ENCODE measurements at places on chromosomes 11 and 22. TPM values are rescaled to one million over a fixed set of nuclear protein-coding genes. Genes with fewer than 3 reads are reported as not detected.

- no peak overlapping the region for H3K4me3 ChIP-seq
- no peaks in the 10 kb centered on the region for H3K36me3 ChIP-seq
- no peak overlapping the region for H3K27ac ChIP-seq
- no peaks in the 10 kb centered on the region for H3K27me3 ChIP-seq
These were observed 327.1 kb upstream of the MTNR1B start for GRCh38 chr11:92642177-92642931.

- peak overlapping the region; percentile 88 for H3K27ac ChIP-seq
- H3K4me1 ChIP-seq: peaks cover 25% of the 10 kb centered on the region
- peak; percentile 52 for DNase-seq
These were observed 13.2 kb downstream of the EHF start for GRCh38 chr11:34633990-34634693.

DNA sequence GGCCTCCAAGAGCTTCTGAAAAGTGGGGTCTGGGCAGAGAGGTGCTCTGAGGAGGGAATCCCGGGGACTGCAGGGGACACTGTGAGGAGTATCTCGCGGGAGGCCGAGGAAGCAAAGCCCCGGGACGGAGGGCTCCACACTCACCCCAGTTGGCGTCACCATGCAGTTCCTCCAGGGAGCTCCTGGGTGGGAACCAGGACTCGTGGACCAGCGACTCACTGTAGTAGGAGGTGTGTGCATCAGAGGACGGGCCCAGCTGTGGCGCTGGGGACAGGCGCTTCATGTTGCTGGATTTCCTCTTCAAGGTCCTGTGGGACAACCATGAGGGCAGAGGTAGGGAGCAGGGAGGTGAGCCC, 4.8 kb downstream of the SUN2 start:
- no peak overlapping the region for H3K27ac ChIP-seq
- DNase-seq: no peak
- peaks cover 64% of the 10 kb centered on the region for H3K36me3 ChIP-seq
- H3K4me3 ChIP-seq: no peak overlapping the region
- H3K4me1 ChIP-seq: peaks cover 19% of the 10 kb centered on the region
- H3K27me3 ChIP-seq: no peaks in the 10 kb centered on the region

POU2AF2 gene
- total RNA-seq: not detected

DNA sequence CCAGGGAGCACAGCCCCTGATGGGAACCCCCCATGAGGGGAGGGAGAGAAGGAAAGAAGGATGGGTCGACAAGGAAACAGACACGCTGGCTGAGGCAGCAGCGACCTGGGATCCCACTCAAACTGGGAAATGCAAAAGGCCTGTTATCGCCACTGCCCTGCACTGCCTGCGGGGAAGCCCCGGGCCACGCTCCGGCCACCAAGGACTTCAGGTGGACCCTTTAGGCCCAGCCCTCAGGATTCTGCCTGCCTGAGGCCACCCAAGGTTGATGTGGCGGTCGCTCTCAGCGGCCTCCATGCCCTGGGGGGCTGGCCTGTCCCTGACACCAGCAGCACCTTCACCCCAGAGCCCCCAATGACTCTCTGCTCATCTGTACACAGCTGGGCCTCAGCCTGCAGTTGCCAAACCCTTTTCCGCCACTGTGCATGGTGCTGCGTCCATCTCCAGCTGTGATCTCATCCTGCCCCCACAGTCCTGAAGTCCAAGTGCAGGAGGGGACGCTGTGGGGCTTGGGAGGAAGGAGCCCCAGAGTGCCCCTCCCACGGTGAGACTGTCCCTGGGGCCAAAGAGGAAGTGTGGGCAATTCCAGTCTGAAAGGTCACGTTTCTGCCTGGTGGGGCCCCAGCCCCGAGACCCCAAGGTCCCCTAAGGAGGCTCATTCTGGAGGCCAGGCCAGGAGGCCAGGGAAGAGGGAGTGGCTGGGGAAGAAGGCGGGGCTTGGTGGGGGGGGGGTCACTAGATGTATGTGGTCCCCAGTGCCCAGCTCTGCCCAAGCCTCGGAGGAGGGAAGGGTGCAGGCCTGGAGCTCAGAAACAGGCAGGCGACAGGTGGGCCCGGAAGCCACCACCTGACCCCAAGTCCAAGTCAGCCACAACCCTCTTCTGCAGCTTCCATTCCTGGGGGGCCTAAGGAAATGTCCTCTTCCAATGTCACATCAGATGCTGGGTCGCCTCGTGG, 31.6 kb downstream of the OSBPL5 start:
- H3K4me3 ChIP-seq: no peak overlapping the region
- H3K27ac ChIP-seq: no peak overlapping the region
- no peaks in the 10 kb centered on the region for H3K27me3 ChIP-seq
- H3K4me1 ChIP-seq: peaks cover 10% of the 10 kb centered on the region

OR2AG1 gene
- total RNA-seq: not detected

MRGPRX3 gene
- 0.34 TPM for total RNA-seq

DNA sequence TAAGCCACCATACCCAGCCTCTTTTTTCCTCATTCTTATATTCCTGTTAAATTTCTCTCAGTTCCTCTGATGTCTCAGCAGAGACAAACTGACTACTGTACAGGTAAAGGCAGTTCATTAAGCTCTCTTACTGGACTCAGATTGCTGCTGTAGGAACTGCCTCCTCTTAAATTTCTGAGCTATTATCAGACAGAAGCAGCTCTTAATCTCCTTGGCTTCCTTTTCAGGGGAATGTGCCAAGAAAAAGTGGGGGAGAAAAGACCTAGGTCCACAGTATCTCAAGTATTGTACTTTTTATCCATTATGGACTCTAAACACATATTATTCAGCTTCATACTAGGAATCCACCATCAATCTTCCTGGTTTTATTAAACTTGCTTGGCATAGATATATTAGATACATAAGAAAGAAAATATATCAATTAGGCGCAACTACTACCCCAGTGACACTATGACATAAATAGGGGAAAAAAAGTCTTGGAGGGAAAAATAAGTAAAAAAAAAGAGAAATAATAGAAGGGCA, 26.1 kb downstream of the MRTFA start:
- peaks cover 26% of the 10 kb centered on the region for H3K4me1 ChIP-seq
- H3K4me3 ChIP-seq: no peak overlapping the region
- H3K27ac ChIP-seq: peak overlapping the region; percentile 16
- H3K36me3 ChIP-seq: no peaks in the 10 kb centered on the region
- H3K27me3 ChIP-seq: no peaks in the 10 kb centered on the region

OR8D4 gene
- total RNA-seq: not detected

GRCh38 chr11:1036303-1036923, at the start of gene MUC6:
TSS of gene MUC6 (minus strand) at chr11:1036718. CDS start at chr11:1036655, 63 bp downstream.
- H3K27me3 ChIP-seq: no peaks in the 10 kb centered on the region
- H3K4me3 ChIP-seq: no peak within 1 kb of the TSS
- no peaks in the 10 kb centered on the region for H3K36me3 ChIP-seq
- DNase-seq: no peak
- H3K27ac ChIP-seq: no peak within 1 kb of the TSS

GRCh38 chr11:2383852-2384804, 7.0 kb downstream of the CD81 start:
- peaks cover 8% of the 10 kb centered on the region for H3K36me3 ChIP-seq
- H3K27me3 ChIP-seq: no peaks in the 10 kb centered on the region
- peaks cover 10% of the 10 kb centered on the region for H3K4me1 ChIP-seq
- no peak overlapping the region for H3K4me3 ChIP-seq
- DNase-seq: no peak

GRCh38 chr11:102806296-102806695, 8.3 kb upstream of the MMP1 start:
- no peaks in the 10 kb centered on the region for H3K27me3 ChIP-seq
- no peak overlapping the region for H3K27ac ChIP-seq
- no peak for DNase-seq
- H3K4me1 ChIP-seq: peaks cover 6% of the 10 kb centered on the region
- H3K4me3 ChIP-seq: no peak overlapping the region

DNA sequence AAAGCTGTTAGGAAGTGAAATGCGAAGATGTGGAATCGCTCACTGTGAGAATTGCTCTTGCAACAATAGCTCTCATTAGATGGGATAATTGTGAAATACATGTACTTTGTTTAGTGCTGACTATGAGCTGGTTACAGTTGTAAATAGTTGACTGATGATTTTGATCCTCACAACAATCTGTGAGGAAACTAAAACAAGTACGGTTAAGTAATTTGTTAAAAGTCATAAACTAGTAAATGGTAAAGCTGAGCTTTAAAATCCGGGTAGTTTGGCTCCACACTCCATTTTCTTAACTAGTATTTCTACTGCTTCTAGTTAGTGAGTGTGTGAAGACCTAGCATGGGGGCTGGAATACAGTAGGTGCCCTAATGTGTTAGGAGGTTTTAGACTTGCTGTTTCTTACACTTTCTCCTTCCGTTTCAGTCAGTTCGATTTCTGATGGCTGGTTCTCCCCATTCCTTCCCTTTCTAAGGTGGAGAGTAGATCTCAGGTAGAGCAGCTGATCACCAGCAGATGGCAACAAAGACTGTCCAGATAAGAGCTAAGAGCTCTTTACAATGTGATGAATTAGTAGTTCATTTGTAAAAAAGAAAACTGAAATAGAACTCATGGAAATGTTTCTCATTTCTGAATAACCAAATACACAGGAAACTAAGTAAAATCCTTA, 16.3 kb upstream of the CYP2R1 start:
- no peaks in the 10 kb centered on the region for H3K36me3 ChIP-seq
- peaks cover 22% of the 10 kb centered on the region for H3K27me3 ChIP-seq
- no peak overlapping the region for H3K27ac ChIP-seq
- peaks cover 12% of the 10 kb centered on the region for H3K4me1 ChIP-seq
- H3K4me3 ChIP-seq: peak overlapping the region; percentile 43

GRCh38 chr11:131884461-131885073, 514.2 kb downstream of the NTM start:
- no peaks in the 10 kb centered on the region for H3K4me1 ChIP-seq
- no peak for DNase-seq
- no peaks in the 10 kb centered on the region for H3K27me3 ChIP-seq
- no peak overlapping the region for H3K27ac ChIP-seq

DNA sequence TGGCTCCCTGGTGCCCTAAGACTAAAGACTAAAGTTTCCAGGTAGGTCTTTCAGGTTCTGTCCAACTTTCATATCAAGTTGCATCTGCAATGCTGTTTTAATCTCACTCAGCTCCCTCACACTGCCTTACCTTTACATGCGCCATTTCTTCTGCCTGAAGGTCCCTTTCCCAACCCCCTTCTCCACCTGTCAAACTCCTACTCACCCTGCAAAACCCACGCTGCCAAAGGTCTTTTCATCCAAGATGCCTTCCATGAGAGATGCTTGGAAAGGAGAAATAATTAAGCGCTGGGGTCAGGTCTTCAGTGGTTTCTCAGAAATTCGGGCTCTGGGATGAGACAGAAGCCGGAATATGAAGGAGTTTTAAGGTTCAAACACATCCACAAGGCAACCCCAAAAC, 95.1 kb downstream of the MN1 start:
- no peak for DNase-seq
- no peaks in the 10 kb centered on the region for H3K36me3 ChIP-seq
- no peak overlapping the region for H3K4me3 ChIP-seq

TSGA10IP gene
- total RNA-seq: not detected

GRCh38 chr11:96869207-96869606, 479.4 kb downstream of the JRKL start:
- no peak overlapping the region for H3K4me3 ChIP-seq
- no peaks in the 10 kb centered on the region for H3K36me3 ChIP-seq
- no peaks in the 10 kb centered on the region for H3K27me3 ChIP-seq
- DNase-seq: peak; percentile 30

GRCh38 chr11:67438158-67438902, 848 bp upstream of the PTPRCAP start:
- H3K27ac ChIP-seq: no peak overlapping the region
- peaks cover 41% of the 10 kb centered on the region for H3K36me3 ChIP-seq
- peaks cover 8% of the 10 kb centered on the region for H3K4me1 ChIP-seq
- DNase-seq: no peak

NCF4 gene
- total RNA-seq: not detected

- no peaks in the 10 kb centered on the region for H3K36me3 ChIP-seq
- H3K27ac ChIP-seq: no peak overlapping the region
- no peak overlapping the region for H3K4me3 ChIP-seq
- DNase-seq: no peak
- H3K4me1 ChIP-seq: no peaks in the 10 kb centered on the region
- no peaks in the 10 kb centered on the region for H3K27me3 ChIP-seq
These were observed 2.3 kb upstream of the OR10G7 start for GRCh38 chr11:124043420-124043819.

GRCh38 chr11:86148345-86148747, 79.5 kb upstream of the PICALM start:
- no peaks in the 10 kb centered on the region for H3K27me3 ChIP-seq
- no peak for DNase-seq
- H3K27ac ChIP-seq: no peak overlapping the region
- H3K4me3 ChIP-seq: no peak overlapping the region
- peaks cover 20% of the 10 kb centered on the region for H3K4me1 ChIP-seq
- no peaks in the 10 kb centered on the region for H3K36me3 ChIP-seq

GRCh38 chr11:106625566-106625965, 392.7 kb downstream of the GUCY1A2 start:
- H3K4me1 ChIP-seq: peaks cover 17% of the 10 kb centered on the region
- no peak overlapping the region for H3K4me3 ChIP-seq
- no peak overlapping the region for H3K27ac ChIP-seq
- no peaks in the 10 kb centered on the region for H3K36me3 ChIP-seq
- no peak for DNase-seq
- no peaks in the 10 kb centered on the region for H3K27me3 ChIP-seq

DNA sequence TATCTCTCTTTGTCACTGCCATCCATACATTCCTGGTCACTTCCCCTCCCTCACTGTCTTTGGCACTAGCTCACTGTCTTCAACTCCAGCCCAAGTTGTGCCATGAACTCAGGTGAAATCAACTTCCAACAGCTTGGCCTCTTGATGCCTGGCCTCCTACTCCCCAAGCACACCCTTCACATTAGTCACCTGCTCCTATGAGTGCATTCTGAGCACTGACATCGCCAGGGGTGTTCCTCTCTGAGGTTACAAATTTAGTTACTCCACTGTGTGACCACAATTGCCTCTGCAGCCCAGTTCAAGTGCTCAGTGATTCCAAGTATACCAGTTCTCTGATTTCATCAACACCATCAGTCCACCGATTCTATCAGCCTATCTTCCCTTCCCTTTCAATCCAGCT, 10.8 kb downstream of the DRD2 start:
- H3K27ac ChIP-seq: no peak overlapping the region
- no peaks in the 10 kb centered on the region for H3K27me3 ChIP-seq
- no peaks in the 10 kb centered on the region for H3K36me3 ChIP-seq

MRGPRF gene
- not detected for total RNA-seq

DEUP1 gene
- total RNA-seq: not detected

GRCh38 chr11:47992959-47993820, 12.8 kb downstream of the PTPRJ start:
- H3K4me3 ChIP-seq: no peak overlapping the region
- peak; percentile 63 for DNase-seq
- no peaks in the 10 kb centered on the region for H3K36me3 ChIP-seq
- H3K4me1 ChIP-seq: peaks cover 5% of the 10 kb centered on the region
- H3K27me3 ChIP-seq: no peaks in the 10 kb centered on the region
- H3K27ac ChIP-seq: no peak overlapping the region

ANO9 gene
- total RNA-seq: 7.2 TPM

DENND6B gene
- 5.5 TPM for total RNA-seq

SAA2 gene
- total RNA-seq: 12.2 TPM

GRCh38 chr22:36538529-36538928, 9.6 kb upstream of the EIF3D start:
- no peaks in the 10 kb centered on the region for H3K27me3 ChIP-seq
- no peak for DNase-seq
- no peaks in the 10 kb centered on the region for H3K36me3 ChIP-seq
